ENCODE measurements at places on chromosomes 3 and 15.

GRCh38 chr15:81966631-81967030 is 79.2 kb downstream of the MEX3B start:
- DNase-seq: no peak

DNA sequence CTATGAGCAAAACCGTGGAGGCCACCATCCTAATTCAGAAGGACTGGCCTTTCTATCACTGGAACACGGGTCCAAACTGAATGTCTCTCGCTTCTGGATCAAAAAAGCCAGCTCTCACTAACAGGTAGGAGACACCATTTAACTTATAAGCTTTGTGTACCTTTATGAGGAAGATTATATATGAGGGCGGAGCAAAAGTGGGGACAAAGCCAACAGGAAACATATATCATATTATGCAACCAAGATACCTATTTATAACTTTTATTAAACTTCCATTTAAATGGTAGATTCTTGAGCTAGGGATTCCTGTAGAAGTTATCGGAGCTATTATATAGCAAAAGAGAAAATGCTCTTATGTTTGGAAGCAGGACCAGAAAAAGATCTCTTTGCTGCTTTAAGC is 78.4 kb downstream of the IGF2BP2 start:
- no peak for DNase-seq

DNA sequence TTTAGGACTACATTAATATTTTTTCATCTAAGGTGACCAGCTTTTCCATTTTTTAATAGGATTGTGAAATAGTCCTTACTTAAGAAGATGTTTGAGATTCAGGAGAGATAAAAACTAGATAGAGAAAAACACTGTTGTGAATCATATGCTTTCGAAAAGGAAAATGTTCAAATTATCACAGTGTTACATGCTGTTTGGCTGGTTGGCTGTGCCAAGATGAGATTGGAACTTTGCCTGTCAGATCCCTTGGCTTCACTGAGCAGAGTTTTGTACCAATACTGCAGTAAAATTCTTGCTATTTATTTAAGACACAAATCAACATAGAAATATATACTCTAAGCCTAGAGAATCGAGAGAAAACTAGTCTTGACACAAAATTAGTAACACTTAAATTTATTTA is 117.2 kb downstream of the OXSM start:
- no peak for DNase-seq

DNA sequence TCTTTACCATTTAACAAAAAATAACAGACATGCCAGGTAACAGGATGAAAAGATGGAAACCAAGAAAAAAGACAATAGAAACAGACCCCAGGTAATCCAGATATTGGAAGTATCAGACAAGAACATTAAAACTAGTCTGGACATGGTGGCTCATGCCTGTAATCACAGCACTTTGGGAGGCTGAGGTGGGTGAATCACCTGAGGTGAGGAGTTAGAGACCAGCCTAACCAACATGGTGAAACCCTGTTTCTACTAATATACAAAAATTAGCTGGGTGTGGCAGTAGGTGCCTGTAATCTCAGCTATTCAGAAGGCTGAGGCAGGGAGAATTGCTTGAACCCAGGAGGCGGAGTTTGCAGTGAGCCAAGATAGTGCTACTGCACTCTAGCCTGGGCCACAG is 40.6 kb downstream of the ACAD9 start:
- DNase-seq: no peak

Measured in RPMI7951 (cell line).